Caki2 (cell line): ENCODE measurements at places on chromosomes 5 and 9. TPM values are rescaled to one million over a fixed set of nuclear protein-coding genes. Genes with fewer than 3 reads are reported as not detected.

NXNL2 gene
- 6.9 and 7.8 TPM in 2 replicates for total RNA-seq

FAM151B gene
- total RNA-seq = 0.20 and 0.32 TPM in 2 replicates

DMRT3 gene
- not detected in 2 replicates for total RNA-seq

ADAMTSL2 gene
- total RNA-seq = not detected in 2 replicates

GPSM1 gene
- 23.5 and 29.9 TPM in 2 replicates for total RNA-seq

TMEM252 gene
- total RNA-seq = not detected in 2 replicates
